ENCODE measurements at places on chromosomes 5 and 9. TPM values are rescaled to one million over a fixed set of nuclear protein-coding genes. Genes with fewer than 3 reads are reported as not detected.

DNA sequence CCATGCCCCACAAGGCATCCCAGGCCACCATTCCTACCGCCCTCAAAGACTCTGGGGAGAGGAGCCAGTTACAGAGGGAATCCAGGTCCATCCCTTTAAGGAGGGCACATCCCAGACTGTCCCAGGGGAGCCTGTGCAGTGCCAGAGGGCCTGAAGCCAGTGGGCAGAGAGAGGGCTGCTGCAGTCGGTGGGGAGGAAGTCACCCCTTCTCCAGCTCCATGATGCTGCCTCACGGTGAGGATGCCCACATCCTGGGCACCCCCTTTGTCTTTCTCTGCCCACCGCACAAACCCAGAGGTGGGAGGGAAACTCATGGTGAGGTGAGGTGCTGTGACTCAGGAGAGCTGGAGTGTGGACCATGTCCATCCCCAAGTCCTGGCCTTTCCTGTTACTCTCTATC lies 26.2 kb upstream of the ANKRD33B start:
- no peak for DNase-seq

DNA sequence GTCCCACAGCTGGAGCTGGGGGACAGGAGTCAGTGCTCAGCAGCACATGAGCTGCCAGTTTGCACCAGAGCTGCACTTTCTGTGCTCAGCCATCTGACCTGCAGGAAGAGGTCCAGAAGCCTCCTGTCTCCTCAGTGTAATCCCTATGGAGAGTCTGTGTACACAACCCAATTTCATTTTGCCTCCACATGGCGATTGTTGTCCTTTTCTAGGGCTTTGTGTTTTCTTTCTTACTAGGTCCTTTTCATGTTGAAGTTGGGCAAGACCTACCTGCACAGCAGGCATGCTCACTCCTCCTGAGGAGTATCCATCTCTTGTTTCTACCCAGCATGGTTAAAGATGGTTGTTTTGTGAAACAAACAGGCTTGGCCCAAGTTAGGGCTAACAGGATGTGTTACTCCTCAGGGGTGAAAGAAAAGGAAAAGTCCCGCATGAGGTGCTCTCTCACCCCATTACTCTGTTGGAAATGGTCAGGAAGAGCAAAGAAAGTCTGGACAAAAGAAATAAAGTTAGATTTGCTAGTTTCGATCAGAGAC lies 273.0 kb downstream of the TMEM167A start:
- no peak for DNase-seq

DNA sequence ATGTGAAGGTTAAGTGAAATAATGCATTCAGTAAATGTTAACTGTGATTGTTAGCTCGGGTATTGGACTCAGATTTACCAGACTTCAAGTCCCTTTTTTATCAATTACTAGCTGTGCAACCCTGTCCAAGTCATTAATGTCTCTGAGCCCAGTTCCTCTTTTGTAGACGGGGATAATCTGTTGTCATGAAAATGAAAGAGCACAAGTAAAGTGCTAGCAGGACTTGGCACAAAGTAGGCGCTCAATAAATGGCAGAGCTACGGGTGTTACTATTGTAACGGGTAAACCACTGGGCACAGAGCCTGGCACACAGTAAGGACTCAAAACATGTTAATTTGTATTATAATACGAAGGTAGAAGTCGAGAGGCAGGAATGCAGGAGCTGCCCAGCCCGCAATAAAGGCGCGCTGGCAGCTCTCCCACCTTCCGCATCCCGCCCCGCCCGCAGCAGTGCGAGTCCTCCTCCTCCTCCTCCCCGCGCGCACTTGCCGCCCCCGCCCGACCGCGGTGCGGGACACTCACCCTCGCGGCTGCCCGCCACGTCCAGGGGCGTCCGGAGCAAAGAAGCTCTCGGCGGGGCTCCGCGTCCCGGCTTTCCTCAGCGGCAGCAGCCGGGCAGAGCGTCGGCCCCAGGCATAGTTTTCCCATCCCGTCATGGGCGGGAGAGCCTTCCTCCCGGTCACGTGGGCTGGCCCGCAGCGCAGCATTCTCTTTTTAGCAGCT lies at the start of gene C1QTNF2:
C1QTNF2 (minus strand) TSS at position 637 of the 723 bp plus-strand sequence. CDS start 15,615 bp downstream, outside the sequence.
- DNase-seq = peak; percentile 69

- DNase-seq = peak; percentile 50
Observed at GRCh38 chr5:135030956-135031812, 2.8 kb downstream of the PITX1 start.

DNA sequence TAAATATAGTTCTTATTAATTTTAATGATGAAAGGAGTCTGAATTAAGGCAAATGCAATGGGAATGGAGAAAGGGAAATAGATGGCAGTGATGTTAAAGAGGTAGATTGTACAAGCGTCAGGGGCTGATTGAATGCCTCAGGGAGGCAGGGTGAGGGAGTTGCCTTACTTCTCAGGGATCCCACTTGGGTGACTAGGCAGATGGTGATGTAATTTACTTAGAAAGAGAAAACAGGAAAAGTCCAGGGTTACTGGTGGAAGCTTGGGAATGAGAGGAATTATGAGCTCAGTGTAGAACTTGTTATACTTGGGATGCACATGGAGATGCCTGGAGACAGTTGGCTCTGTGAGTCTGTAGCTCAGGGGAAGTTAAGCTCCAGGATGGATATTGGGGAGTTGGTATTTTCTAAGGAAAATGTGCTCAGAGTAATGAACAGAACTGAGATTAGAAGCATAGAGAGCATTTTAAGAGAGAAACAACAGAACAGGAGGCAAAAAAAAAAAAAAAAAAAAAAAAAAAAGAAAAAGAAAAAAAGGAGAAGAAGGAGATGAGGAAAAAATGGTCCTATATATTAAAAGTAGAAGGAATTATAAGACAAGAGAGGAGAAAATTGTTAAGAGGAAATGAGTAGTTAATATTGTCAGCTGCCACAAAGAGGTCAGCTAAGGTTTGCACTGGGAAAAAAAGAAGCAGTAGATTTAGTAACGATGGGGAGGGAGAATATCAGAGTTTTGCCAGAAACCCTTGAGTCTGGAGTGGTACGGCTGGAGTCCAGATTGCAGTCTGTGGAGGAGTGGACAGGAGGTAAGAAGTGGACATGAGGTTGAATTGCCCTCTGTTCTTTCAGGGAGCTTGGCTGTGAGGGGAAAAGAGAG lies 88.0 kb upstream of the ELL2 start:
- no peak for DNase-seq

DNA sequence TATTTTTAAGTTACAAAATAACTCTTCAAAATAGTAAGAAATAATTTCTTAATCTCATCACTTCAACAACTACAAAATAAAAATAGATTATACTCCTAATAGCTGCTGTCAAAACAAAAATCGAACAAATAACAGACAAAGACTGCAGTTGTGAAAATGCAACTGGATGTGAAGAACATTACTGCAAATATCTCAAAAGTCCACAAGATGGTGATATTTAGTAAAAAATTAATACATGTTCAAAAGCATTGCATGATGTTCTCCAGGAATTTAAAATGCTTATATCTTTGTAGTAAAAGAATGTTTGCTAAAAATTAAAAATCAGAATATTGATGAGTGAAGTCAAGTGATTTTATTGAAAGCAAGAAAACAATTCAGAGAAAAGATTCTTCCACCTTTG lies 66.2 kb downstream of the MPDZ start:
- no peak for DNase-seq

- no peak for DNase-seq
Observed at GRCh38 chr5:19099195-19099594, 888.8 kb downstream of the CDH18 start.

- DNase-seq = peak; percentile 35
Observed at GRCh38 chr9:124188331-124189110, 69.2 kb upstream of the NEK6 start.

- peak; percentile 63 for DNase-seq
Observed at GRCh38 chr9:106860721-106861639, 2.0 kb upstream of the ZNF462 start.

- no peak for DNase-seq
Observed at GRCh38 chr5:154218786-154219185, 28.3 kb downstream of the GALNT10 start.

DNA sequence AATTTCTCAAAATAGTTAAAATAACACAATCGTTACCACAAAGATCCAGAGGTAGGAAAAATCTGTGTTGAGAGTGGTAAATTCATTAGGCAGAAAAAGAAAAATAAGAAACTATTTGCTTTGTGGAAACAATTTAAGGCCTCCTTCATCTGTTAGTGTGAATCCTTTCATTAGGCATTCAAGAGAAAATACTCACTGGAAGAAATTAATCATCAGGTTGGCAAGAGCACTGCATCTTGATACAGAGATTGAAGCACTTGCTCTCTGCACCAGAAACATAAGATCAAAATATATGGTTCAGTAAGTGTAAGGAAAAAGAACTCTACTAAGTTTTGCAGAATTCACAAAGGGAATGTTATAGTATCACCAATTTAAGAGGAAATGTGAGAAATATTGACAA lies 44.4 kb downstream of the TTC39B start:
- no peak for DNase-seq

DNA sequence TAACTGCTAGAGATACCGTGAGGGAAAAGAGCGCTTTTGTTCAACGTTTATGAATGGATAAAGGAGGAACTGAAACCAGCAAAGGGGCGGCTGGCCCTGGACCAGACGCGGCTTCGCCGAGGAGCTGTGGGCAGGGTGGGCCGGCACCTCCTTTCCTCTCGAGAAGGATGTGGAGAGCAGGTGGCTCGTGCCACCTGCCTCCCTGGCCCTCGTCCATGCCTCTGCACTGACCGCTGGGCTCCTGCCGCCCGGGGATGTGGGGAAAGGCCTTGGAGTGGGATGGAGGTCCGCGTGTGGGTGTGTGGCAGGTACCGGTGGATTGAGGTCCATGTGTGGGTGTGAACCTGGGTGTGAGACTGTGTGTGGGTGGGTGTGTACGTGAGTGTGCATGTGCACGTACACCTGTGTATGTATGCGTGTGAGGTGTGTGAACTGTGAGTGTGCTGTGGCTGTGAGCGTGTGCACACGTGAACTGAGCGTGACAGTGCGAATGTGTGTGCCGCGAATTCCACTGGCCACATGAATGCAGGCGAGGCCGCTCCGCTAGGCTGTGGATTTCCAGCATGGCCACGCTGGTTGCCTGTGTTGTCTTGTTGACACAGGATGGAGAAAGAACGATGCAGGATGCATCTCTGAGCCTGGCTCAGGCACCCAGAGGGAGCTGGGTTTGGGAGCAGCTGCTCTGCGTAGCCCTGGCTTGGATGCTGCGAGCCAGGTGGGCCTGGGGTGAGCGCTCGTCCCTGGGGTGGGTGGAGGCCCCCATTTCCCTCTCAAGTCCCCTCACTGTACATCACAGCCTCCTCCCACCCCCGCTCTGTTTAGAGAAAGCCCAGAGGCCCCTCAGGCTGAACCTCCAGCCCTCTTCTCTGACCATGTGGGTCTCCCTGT lies 4.4 kb upstream of the CEP72 start:
- DNase-seq = peak; percentile 36

DNA sequence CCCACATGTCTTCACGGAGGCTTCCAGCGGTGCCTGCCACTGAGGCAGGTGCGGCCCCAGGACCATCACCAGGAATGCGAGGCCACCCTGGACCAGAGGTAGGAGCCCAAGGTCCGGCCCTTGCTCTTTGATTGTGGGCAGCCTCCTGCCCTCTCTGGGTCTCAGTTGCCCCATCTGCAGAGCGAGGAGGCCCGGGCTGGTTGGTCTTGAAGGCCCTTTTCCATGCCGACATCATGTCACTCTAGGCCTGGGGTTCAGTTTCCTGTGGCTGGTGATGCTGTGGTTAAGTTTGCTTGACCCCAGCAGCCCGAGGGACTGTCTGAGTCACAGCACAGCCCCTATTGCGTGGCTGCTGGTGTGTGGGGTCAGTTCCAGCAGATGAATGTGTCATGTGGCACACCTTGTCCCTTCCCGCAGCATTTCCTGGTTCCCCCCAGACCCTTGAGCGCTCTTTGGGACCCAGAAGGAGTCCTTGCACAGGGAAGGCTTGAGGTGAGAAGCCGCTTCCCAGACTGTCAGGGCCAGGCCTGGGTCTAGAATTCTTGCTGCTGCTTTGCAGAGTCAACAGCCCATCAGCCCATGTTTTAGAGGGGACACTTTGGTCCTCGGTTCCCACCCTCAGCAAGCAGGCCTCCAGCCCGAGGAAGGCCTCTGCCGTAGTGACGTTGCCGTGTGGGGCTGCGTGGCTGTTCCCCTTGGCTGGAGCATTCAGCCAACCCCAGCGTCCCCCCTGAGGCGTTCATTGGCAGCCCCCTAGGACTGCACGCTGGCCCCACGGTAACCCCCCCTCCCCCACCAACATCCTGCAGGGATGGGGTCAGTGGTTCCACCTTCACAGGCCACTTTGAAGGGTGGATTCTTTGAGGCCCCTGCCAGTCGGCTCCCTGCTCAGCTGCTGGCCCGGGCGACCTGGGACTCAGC lies 31.0 kb upstream of the HMCN2 start:
- no peak for DNase-seq

GRCh38 chr5:149264439-149265067 lies 7.1 kb upstream of the AFAP1L1 start:
- peak; percentile 45 for DNase-seq

DNA sequence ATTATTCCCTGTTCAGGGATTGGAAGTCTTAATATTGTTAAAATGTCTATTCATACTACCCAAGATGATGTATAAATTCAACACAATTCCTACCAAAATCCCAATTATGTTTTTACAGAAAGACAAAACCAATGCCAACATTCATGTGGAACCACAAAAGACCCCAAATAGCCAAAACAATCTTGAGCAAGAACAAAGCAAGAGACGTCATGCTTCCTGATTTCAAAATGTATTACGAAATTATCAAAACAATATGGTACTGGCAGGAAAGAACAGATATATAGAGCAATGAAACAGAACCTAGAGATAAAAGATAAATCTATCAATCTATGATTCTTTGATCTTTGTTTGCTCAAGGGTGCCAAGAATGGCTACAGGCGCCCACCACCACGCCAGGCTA lies 237.9 kb downstream of the TAF11L14 start:
- no peak for DNase-seq

DNA sequence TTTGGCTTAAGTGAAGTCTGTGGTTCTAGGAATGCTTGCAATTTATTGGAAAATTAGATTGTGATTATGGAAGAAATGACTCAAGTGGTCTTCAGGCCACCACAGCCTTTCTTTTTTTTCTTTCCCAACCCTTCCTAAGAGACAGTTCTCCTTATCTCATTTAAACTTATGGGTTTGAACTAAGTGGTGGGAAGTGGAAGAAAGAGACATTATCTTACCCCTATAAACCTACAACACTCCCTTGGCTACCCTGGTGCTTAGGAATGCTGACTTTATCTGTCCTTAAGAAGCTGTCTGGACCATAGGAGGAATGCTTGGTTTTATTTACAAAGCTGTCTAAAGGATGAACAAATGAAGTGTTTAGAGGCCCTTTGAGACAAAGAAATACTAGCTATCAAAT lies 5.1 kb upstream of the ERAP1 start:
- no peak for DNase-seq

IFNA21 gene
- not detected for total RNA-seq

MEIKIN gene
- not detected for total RNA-seq

DMGDH gene
- 1.2 TPM for total RNA-seq

MYORG gene
- 4.9 TPM for total RNA-seq
